Left cardiac atrium (tissue), 4 donors: ENCODE measurements at places on chromosomes 4 and X. TPM values are rescaled to one million over a fixed set of nuclear protein-coding genes. Genes with fewer than 3 reads are reported as not detected.
A peak's percentile ranks its signal among the peaks of the same experiment; 100 is the strongest.

LRRC66 gene
- 0.27 TPM for total RNA-seq

PLRG1 gene
- 51.0 TPM for total RNA-seq

DNA sequence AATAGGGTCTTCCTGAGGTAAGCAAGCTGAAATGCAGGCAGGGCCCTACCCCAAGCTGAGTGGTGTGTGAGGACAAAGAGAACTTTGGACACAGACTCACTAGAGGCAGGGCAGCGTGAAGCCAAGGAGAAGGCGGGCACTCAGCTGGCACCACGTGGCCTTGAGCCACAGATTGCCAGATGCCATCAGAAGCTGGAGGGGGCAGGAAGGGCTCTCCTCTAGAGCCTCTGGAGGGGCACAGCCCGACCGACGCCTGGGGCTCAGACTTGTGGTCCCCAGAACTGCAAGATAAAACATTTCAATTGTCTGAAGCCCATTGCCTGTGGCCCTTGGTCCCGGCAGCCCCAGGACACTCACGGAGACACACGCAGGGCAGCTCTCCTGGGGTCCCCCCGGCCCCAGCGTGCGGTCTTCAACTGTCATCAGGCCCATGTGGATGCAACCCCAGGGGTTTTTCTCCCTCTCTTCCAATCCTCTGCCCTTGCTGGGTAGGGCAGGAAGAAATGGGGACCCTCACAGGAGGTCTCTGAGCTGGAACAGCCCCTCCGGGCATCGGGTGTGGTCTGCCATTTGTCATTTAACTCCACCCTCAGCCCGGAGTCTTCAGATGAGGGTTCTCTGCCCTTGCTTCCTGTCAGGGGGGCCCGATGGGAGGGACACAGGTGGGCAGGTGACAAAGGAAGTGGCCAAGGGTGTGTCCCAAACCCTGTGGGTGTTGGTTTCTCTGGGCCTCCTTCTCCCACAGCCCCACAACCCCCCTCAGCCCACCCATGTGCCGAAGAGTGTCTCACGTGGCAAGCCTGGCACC, 22.2 kb downstream of the HMX1 start:
- peak; percentile 13 for DNase-seq

GRCh38 chrX:24410514-24411189, 50.2 kb downstream of the SUPT20HL1 start:
- no peak for DNase-seq

DUSP9 gene
- not detected for total RNA-seq

- no peak for DNase-seq
Observed at GRCh38 chr4:100644150-100644549, 126.3 kb upstream of the EMCN start.

GRCh38 chr4:132101526-132101925, 1047.6 kb upstream of the PCDH10 start:
- DNase-seq, result no peak

- no peak for DNase-seq
Observed at GRCh38 chr4:11002961-11003360, 318.4 kb upstream of the CLNK start.

STS gene
- total RNA-seq, result 9.5 TPM
